AG09319 (cell line): ENCODE measurements at places on chromosomes 5 and 9.

GRCh38 chr9:83219154-83219923 lies 156.4 kb upstream of the RASEF start:
- DNase-seq: peak; percentile 25

GRCh38 chr9:131833906-131834305 lies 94.0 kb upstream of the RAPGEF1 start:
- no peak for DNase-seq

DNA sequence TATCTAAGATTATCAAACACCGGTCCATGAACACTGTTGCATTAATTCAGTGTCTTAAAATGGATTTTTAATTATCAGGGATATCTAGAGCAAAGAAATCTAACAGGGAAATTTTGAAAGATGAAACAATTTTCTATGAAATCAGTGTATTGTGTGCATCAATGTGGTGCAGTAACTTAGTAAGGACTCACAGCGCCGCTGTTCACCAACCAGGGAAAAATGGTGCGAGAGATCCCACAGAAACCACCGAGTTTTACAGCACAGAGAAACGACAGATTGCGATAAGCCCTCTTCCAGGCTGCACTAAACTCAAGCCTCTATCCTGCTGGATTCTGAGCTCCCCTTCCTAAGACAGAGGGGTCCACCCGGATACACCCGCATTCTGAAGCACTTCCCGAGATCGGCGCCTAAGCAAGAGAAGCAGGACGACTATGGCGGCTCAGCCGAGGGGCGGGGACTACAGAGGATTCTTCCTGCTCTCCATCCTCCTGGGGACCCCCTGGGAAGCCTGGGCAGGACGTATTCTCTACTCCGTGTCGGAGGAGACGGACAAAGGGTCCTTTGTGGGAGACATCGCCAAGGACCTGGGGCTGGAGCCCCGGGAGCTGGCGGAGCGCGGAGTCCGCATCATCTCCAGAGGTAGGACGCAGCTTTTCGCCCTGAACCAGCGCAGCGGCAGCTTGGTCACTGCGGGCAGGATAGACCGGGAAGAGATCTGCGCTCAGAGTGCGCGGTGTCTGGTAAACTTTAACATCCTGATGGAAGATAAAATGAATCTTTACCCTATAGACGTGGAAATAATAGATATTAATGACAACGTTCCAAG lies at the start of gene PCDHGA7:
Gene PCDHGA7, plus strand, starts transcription at position 274 of the 826 bp plus-strand sequence. Its CDS starts 158 bp downstream, at position 432.
- no peak for DNase-seq

- DNase-seq: no peak
Measured at GRCh38 chr5:120516805-120517204, 52.7 kb downstream of the PRR16 start.

GRCh38 chr9:74281674-74282073 lies 215.5 kb upstream of the RORB start:
- no peak for DNase-seq

DNA sequence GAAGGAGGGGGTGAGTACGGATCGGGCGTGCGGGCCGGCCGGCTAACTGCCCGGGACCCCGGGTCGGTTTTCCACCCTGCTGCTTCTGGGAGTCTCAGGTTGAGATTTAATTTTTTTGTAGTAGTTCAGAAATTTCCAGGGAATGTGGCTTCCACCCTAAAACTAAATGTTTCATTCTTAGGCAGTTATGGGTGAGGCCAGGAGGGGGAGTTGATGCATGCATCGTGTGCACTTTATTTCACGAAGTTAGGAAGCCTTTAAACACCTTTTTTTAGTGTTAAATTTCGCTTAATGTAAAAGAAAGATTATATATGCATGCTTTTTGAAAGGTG lies 905 bp downstream of the CDK9 start:
- DNase-seq: no peak

- DNase-seq: no peak
Measured at GRCh38 chr5:439181-439580, 3.8 kb upstream of the EXOC3 start.

GRCh38 chr5:6432206-6432605 lies 16.5 kb upstream of the UBE2QL1 start:
- no peak for DNase-seq

- peak; percentile 82 for DNase-seq
Measured at GRCh38 chr5:139698490-139699146, 50.5 kb downstream of the CXXC5 start.

DNA sequence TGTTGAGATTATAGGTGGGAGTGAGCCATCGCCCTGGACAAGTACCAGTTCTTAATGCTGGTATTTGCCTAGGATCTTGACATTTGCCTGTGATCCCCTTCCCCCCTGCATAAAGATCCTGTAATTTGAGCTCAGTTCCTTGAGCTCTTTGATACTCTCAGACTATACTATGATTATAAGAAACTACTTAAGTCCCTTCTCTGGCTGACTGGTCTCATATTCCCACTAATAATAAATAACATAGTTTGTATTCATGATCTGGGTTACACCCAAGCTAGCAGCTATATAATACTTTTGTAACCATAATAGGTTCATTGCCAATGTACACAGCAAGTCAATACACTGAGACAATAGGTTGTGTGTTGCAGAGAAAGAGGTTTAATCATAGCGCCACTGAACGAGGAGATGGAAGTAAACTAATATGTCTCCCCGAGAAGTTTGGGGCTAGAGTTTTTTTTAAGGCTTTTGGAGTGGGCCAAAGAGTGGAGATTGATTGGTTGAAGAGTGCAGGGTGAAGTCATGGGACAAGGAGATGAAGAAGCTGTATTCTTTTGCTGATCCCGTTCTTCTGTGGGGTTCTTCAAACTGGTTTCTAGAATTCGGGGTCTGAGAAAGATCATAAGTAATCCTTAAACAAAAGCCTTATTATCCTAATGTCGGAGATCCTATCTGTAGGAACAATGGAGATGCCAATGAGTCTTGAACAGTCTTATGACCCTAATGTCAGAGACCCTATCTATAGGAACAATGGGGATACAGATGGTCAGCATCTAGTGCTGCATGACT lies 20.7 kb upstream of the SHOC1 start:
- DNase-seq: no peak

DNA sequence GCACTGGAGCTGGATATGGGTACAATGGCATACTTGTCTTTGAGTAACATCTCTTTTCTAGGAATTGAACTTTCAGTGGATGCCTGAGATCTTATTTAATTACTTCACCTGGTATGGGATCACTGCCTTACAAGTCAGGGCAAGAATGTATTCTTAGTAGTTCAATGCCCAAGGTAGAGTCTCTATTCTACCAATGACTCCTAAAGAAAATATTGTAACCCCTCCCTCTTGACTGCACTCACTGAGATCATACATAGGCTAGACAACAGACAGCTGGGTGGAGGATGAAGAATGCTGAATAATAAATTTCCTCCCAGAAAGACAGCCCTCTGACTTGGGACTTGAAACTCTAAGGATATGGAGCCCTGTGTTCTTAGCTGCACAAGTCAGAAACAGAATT lies 1216.3 kb upstream of the ACO1 start:
- DNase-seq: no peak

DNA sequence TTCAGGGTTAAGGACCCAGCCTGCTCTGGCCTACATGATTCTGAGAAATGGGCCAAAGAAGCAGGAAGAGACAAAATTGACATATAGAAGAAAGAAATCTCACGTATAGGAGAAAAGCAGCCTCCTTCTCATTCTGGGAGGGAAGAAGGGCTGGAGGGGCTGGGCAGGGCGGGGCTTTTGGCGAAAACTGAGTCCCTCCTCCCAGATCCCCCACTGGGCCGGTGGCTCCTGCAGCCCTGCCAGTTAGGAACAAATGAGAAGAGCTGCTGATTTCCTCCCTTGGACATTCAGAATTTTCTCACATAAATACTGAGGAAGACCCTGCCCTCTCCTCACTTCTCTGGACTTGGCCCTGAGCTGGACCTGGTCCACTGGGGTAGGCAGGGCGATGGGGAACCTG lies at the start of gene WNT8A:
Gene WNT8A, plus strand, starts transcription at position 332 of the 400 bp plus-strand sequence. CDS start 95 bp downstream, outside the sequence.
- no peak for DNase-seq

DNA sequence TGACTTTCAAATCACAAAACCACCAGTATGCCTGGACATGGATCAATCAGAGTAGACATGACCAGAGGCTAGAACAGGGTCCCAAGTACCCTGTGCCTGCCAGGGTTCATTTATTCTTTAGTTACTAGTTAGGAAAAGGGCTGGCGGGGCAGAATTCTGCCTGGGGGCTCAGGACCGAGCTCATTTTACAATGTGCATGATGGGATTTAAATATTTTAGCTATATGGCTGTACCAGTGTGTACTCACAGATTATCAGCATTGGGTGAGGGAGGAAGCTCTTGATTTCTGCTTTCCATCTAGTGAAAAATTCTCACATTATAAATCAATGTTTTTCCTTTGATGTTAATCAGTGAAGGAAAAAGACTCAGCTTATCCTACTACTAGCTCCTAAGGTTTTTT lies 1511.1 kb downstream of the EFNA5 start:
- DNase-seq: no peak

GRCh38 chr9:70159630-70160029 lies 99.1 kb upstream of the SMC5 start:
- no peak for DNase-seq

- no peak for DNase-seq
Measured at GRCh38 chr9:69218166-69218565, 44.1 kb downstream of the TJP2 start.

- no peak for DNase-seq
Measured at GRCh38 chr5:174222891-174223290, 177.4 kb downstream of the NSG2 start.

DNA sequence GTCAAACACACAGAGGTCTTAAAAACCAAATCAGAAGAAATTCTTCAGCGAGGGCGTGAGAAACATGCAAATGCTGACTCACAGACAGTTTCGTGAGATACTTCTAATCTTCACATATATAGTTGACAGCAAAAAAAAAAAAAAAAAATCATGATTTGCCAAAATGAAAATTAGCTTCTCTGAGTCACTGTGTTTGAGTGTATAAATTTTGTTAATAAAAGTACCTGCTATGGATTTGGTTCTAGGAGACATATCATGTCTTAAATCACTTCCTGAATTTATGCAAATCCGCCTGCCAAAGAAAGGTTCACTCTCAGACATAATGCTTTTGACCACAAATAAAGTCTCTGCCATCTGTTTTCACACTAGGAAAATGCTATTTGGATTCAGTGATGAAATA lies 114.3 kb downstream of the SLC1A3 start:
- DNase-seq: no peak

GRCh38 chr5:87924436-87924835 lies 344.2 kb downstream of the TMEM161B start:
- DNase-seq: no peak

DNA sequence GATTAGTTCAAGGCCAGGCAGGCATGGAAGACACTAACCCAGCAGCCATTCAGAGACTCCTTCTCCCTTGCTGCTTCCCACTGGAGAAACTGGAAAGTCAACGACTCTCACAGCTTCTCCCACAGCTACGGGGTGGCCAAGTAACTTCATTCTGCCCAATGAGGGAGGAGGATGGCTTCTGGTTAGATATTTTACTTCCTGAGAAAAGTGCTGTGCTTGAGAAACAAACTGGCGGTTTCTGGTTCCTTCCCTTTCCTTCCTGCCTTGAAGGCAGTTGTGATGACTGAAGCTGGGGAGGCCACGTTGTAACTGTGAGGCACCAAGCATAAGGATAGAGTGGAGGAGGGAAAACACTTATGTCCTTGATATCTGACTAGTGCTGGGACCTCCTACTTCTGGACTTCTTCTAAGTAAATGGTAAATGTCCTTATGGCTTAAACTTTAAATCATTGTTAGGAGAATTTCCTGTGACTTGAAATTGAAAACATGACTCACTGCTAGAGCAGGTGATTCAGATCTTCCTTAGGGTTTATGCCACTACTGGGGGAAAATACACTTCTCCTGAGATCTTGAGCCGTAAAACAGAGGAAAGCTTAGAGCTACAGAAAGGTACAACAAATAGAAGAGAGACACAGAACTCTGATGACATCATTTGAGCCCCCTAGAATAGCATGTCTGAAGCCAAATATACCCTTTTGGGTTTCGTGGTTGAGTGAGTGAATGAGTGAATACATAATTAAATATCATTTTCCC lies 3.1 kb upstream of the GNPDA1 start:
- no peak for DNase-seq

- no peak for DNase-seq
Measured at GRCh38 chr9:26746357-26747072, 146.1 kb downstream of the CAAP1 start.

GRCh38 chr5:111584651-111585050 lies 72.3 kb upstream of the STARD4 start:
- no peak for DNase-seq

DNA sequence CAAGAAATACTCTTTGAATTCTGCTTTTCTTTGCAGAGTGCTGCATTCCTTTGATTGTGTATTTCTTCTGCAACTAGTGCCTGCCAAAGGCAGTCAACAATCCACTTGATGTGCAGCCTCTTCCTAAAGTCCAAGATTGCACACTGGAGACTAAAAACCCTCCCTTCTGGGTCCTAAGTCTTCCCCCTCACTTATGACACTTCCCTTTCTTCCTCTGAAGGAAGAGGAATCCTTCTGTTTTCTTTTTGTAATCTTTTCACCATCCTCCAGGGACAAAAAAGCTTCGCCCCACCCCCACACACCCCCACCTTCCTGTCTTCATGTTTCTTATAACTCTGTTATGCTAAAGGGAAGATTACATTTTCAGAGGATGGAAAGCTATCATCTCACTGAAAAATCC lies 39.9 kb downstream of the WDR36 start:
- no peak for DNase-seq

- DNase-seq: no peak
Measured at GRCh38 chr5:133494232-133494922, 118.0 kb downstream of the FSTL4 start.

- DNase-seq: no peak
Measured at GRCh38 chr5:163758283-163758711, 252.9 kb downstream of the MAT2B start.

DNA sequence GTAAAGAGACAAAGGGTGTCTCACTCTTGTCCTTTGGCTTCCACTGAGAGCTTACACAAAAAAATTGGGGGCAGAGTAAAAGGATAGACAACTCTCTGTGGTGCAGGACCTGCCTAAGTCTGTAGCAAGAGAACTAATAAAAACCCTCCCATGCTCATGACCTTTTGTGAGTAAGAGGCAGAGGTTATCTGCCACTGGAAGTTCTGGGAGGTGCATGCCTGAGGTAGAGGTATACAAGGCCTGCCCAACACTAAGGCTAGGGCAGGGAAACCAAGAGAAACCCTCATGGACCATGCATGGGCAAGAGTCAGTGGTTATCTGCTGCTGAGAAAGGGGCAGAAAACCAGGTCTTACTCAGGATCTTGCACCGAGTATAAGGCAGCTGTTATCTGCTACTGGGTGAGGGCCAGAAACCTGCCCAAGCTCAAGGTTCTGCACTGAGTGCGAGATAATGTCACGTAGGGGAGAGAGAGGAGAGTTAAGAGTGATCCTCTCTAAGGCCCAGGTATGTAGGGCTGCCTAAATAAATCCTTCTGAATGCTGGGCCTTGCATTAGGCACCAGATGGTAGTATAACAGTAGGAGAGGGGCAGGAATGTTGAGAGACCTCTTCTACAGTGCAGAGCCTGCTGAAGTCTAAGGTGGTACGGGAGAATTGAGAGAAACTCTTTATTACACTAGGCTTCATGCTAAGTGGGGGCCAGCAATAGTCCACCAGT lies 143.4 kb downstream of the MACROH2A1 start:
- no peak for DNase-seq
